ENCODE measurements at places on chromosomes 12 and 14.

DNA sequence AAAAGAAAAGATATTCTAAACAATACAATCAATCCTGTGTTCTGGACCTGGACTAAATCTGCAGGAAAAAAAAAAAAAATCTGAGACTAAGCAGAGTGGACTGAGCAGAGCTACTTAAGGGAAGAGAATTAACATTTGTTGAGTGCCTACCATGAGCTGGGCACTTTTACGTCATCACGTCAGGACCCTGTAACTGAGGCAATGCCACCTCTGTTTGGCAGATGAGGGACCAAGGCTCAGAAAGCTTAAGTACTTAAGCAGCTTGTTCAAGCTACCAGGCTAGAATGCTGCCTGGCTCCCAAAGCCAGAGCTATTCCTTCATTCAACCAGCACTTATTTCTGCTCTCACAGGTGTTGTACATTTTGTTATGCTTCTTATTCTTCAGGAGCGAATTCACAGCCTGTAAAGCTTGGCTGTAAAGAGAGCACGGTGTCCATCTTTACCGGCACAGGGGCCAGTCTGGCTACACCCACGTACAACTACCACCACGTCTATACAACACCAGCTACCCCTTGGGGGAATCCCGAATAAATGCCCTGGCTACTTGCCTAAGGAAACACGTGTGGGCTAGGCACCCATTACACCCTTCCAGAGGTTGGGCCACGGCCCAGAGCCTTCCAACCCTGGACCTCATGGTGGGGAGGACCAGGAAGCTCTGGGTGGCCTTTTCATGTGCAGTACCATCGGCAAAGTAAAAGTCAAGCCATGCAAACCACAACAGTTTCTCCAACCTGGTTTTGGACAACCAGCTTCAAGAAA, 27.0 kb downstream of the TMCC3 start:
- DNase-seq: no peak

GRCh38 chr12:33314223-33314622, 125.4 kb downstream of the SYT10 start:
- DNase-seq: no peak

DNA sequence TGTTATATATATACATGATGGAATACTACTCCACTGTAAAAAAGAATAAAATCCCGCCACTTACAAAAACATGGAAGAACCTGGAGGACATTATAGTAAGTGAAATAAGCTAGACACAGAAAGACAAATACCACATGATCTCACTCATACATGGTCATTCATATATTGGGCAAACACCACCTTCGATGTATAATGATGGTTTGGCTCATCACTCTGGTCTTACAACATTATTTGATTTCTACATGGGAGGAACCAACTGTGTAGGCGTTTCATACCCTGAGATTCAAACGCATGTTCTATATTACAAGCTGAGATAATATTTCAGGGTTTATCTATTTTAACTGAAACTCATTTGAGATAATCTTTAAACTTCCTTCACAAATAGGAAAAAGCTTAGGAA, 48.3 kb downstream of the ABCD2 start:
- no peak for DNase-seq

DNA sequence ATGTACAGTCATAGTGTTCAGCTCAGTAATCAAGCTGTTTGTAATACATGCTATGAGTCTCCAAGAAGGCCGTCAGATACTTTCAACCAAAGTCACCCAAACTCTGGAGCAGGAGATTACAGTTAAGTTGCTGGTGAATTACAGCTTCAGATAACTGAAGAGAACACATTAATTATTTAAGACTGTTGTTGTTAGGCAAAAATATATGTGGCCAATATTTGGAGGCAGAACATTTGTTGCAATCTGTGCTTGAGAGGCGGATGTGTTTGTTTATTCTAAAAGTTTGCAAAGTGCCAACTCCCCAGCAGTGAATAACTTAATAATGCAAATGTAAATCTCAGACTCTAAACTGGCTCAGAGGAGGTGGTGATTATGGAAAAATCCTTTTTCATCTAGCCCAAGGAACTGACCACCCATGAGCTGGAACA, 300.7 kb upstream of the TBX3 start:
- no peak for DNase-seq

- no peak for DNase-seq
These were observed 17.1 kb downstream of the OTUB2 start for GRCh38 chr14:94043111-94043755.

GRCh38 chr12:5505116-5505515, 73.2 kb downstream of the NTF3 start:
- DNase-seq: no peak

DNA sequence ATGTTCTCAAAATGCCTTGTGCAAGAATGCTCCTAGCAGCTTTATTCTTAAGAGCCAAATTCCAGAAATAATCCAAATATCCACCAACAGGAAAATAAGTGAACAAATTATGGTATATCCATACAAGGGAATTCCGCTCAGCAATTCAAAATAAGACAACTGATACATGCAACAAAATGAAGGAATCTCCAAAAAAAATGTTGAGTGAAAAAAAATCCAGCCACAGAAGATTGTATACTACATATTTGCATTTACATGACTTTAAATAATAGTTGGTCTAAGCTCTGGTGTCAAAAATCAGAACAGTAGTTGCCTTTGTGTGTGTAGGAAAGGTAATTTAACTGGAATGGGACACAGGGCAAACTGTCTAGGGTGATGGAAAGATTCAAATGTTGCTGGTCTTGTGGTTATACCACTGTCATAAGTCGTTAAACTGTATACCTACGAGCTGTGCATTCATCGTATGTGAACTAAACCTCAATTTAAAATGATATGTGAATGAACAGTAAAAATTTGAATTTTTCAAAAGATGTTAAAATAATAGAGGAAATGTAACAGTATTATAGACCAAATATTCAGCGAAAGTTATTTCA, 3.2 kb downstream of the CD69 start:
- no peak for DNase-seq

GRCh38 chr12:95116773-95117172, 43.4 kb upstream of the NR2C1 start:
- DNase-seq: no peak

- peak; percentile 13 for DNase-seq
These were observed 314.3 kb upstream of the OR4E1 start for GRCh38 chr14:21987937-21988336.

DNA sequence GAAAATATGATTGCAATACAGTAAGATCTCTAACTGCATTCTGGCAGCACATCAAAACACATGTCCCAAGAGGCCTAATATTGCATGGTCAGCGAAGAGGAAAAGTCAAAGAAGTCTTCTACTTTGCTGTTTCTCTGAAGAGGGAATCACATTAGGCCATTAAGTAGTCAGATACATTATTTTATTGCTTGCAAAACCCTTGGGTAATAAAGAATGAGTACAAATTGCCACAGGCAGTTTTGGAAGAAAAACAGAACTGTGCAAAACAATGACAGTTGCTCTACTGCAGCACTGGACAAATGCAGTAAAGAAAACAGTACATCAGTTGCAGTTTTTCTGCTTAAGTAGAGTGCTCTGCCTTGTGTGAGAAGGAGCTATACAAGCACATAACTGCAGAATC, 211.9 kb downstream of the MED13L start:
- no peak for DNase-seq

DNA sequence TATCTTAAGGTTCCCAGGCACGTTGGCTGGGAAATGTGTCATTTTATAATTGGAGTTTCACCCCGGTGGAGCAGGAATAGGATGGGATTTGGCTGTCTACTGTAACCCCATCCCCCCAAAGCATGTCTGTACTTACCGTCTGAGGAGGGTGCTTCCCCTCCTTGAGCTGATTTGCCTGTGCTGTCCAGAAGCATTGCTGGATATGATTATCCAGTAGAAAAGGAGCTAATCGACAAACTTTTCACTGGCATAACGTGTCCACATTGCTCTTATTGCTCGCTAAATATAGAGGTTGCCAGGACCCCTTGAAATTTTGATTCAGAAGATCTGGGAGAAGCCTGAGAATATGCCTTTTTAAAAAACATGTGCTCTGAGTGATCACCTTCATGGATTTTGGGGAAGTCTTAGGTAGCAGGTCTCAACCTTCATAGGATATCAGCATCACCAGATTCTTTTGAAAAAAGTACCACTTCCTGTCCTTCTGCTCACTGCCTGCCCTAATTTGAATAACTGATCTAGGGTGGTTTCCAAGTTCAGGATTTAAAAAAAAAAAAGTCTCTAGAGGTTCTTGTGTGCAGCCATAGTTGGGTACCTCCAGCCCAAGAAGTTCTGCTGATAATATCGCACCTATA, 80.4 kb upstream of the KCNA1 start:
- DNase-seq: no peak

DNA sequence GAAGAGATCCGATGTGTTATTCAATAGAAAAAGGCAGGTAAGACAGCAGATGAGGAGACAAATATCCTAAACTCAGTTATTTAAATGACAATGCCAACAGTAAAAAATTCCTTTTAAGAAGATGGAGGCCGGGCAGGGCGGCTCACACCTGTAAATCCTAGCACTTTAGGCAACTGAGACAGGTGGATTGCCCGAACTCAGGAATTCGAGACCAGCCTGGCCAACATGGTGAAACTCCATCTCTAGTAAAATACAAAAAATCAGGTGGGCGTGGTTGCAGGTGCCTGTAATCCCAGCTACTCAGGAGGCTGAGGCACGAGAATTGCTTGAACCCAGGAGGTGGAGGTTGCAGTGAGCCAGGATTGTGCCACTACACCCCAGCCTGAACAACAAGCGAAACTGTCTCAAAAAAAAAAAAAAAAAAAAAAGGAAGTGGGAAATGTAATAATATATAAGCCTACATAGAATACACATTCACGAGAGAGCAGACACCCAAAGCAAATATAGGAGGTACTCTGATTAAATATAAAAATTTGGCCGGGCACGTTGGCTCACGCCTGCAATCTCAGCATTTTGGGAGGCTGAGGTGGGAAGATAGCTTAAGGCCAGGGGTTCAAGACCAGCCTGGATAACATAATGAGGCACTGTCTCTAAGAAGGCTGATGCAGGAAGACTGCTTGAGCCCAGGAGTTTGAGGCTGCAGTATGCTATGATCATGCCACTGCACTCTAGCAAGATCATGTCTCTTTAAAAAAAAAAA, 19.0 kb downstream of the CORO1C start:
- DNase-seq: no peak

DNA sequence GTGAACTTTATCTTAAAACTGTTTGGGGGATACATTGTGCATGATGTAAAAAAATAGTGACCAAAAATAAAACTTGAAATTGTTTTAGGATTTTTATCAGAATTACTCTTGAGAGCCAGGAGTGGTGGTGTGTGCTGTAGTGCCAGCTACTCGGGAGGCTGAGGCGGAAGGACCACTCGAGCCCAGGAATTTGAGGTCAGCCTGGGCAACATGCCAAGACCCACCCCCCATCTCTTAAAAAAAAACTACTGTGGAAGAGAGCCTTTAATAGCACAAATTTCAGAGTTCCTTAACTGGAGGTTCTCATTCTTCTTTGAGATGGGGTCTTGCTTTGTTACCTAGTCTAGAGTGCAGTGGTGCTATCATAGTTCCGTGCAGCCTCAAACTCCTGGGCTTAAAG, 21.5 kb downstream of the CPSF2 start:
- DNase-seq: no peak

GRCh38 chr12:109883461-109883860, 3.1 kb upstream of the GLTP start:
- no peak for DNase-seq

DNA sequence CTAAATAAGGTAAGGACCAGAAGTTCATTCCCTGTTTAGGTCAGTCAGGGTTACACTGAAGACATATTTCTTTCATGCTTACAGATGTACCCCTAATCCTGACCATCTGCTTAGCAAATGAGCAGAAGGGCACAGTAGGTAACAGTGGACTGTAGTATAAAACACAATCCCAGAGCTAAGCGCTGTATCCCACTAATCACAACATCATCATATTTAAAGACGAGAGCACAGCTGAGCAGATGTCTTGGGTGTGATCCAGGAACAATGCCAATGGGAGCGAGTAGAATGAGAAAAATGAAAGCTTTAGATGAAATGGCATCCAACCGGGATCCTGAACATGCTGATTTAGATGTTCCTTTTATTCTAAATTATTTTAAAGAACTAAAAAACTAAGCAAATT, 213.4 kb downstream of the CCER1 start:
- peak; percentile 18 for DNase-seq

GRCh38 chr12:95908573-95908972, 33.8 kb downstream of the CCDC38 start:
- peak; percentile 74 for DNase-seq

DNA sequence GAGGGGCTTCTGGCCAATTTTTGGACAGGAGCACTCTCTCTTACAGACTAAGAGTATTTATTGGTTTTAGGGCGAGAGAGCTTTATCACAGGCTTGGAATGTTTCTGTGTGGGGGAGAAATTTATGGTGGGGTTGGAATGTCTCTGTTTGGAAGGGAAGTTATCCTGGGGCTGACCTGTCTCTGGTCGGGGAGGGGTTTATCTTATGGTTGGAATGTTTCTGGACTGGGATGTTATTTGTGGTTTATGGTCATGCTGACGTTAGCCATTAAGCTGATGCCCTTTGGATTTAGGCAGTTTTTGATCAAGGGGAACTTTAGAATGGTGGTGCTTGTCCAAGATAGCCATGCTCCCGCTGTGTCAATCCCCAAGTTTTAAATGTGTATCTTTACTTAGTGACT, 614.8 kb downstream of the DIO2 start:
- DNase-seq: peak; percentile 84

GRCh38 chr14:72961579-72962335, 35.5 kb downstream of the DCAF4 start:
- peak; percentile 34 for DNase-seq

DNA sequence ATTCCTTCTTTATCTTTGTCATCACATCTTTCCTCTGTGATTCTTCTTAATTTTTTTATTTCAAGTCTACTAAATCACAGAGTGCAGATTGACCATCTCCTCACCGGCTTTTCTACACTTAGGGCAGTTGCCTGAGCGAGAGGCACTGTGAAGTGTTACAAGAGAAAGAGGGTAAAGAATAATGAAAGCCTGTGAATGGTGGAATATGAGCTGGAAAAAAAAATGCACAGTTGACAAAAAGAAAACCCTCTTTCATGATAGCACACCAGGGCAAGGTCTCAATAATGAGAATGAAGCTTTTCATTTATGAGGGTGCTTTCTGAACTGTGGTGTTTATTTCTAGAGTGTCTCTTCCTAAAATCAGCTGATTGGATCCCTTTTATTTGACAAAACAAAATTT, 106.2 kb upstream of the PDE3A start:
- no peak for DNase-seq

DNA sequence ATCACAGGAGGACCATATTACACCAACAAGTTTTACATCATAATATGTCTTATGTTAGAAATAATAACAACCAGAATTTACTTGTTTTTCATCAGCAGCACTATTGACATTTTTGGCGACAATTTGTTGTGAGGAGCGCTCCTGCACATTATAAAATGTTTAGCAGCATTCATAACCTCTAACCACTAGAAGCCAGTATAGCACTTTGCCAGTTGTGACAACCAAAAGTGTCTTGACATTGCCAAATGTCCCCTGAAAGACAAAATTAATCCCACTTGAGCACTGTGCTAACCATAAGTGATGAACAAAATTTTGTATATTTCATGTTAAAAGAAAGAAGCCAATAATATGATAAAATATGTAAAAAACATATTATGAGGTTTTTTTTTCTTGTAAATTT, 356.9 kb upstream of the LMO3 start:
- no peak for DNase-seq

Measured in fibroblast of skin of back (primary cell).